ENCODE measurements at places on chromosomes 3 and 15.

DNA sequence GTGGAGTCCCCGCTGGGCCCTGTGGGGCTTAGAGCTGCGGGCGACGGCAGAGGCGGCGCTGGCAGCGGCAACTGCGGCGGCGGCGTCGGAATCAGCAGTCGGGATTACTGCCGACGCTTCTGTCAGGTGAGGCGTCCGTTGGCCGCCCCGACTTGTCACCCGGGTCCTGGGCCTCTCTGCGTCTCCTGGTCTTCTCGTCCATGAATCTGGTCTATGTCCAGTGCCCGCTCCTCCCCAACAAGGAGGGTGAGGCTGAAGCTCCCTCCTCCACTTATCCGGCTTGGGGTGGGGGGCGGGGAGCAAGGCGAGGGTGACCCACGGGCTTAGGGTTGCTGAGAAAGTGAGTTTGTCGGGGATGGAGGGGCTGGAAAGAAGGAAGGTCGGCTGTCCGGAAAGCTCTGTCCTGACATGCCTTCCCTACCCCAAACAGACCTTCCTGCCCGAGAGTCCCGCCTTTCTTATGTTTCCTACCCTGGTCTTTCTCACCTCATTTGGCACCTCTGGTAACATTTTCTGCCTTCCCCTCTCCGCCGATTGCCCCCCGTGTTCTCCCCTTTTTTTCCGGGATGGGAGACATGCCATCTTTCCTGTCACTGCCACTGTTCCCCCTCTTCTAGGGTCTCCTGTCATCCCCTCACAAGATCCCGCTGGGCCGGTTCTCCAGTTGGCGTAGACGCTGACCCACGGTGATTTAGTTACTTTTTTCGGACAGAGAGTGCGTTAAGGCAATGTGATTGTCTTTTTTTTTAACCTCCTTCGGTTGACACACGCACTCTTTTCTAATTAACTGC is 520 bp downstream of the ZNF654 start:
- DNase-seq, result peak; percentile 32

DNA sequence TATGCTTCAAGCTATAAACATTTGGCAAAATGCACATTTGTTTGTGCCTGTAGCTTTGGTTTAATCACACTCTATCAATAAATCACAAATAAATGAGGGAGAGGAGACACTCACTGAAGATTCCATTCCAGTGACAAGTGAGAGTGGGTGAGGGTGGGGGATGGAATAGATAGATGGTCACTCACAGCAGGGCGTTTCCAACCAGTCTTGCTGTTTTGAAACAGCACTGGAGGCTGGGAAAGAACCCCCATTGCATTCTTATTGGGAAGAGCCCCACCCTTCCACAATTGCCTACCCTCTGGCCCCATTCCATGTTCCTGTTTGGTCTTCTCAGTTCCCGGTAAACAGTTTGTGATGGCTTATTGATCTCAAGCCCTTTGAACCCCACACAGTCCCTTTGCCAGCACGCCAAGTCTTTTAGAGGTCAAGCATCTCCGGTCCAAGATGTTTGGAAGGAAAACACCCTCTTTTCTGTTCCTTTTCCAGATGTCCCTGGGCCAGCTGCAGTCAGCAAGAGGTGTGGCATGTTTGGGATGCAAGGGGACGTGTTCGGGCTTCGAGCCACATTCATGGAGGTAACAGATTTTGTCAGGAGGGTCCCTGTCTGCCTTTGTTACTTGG is 30.7 kb downstream of the LMCD1 start:
- no peak for DNase-seq

DNA sequence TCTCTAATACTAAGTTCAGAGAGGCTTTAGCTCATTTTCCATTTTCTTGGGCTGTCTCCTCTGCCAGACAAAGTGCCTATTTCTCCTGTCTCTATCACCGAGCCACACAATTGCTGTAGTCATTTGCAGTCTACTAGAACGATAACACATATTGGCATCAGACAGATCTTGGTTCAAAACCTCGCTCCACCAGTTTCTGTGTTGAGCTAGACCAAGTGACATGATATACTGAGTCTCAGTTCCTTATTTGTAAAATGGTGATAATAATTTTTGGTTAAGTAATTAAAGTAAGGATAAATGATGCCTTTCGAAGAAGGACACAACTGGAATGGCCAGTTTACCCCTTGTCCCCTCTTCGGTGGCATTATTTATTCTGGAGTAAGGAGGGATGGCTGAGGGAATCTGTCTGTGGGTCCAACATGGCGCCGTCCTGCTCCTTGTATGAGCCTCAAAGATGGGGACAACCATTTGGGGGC is 398 bp upstream of the RAB7A start:
- DNase-seq, result no peak

DNA sequence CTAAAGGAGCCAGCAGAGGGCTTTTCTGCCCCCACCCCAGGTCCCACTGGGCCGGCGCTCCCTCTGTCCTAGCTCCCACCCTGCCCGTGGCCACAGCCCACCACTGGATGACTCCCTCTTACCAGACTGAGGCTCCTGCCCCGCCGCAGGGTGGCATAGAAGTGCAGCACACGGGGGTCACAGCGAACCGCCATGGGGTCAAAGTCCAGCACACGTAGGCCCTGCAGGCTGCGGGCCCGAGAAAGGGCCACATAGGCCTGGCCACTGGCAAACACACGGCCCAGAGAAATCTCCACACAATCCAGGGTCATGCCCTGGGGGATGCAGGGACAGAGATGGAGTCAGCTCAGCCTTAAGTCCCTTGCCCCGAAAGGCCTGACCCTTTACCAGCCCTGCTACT is 9.0 kb downstream of the PIF1 start:
- DNase-seq, result no peak

DNA sequence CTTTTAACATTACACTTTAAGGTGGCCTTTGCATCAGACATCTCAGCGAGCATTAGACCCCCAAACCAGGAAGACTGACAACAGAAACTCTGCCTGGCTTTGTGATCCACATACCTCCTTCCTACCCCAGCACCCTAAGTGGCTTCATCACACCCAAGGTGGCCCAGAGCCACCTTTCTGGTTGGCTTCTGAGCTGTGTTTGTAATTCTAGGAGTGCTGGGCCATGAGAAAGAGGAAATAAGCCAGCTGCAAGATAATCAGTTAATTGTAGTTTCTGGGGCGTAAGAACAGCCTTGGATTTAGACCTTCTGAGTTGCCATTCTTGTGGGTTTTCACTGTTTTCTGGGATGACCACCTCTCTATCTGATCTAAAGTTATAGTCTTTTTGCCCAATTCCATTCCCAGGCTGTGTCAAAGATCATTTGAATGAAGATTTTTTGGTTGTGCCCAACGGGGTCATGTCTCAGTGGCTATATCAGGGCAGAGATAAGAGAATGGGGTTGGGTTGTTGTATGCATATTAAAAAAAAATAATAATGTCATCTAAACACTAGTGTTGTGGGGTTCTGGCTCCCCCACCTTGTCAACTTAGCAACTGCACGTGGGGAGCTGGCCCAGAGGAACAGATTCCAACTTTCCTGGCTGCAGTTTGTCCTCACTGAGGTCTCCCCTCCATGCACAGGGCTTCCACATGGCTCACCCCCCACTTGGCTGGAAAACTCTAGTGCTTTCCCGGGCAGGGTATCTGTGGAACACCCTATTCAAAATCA is 234.8 kb upstream of the WNT5A start:
- no peak for DNase-seq

- no peak for DNase-seq
Measured at GRCh38 chr3:138890555-138891187, 55.9 kb upstream of the PIK3CB start.

GRCh38 chr3:31172336-31172735 is 277.9 kb upstream of the GADL1 start:
- no peak for DNase-seq

GRCh38 chr3:187667526-187667925 is 2.7 kb downstream of the SST start:
- DNase-seq, result no peak

Data from dermis blood vessel endothelial cell (primary cell).